Mesothelial cell of epicardium (in vitro differentiated cells): ENCODE measurements at places on chromosomes 7 and 10.
A peak's percentile ranks its signal among the peaks of the same experiment; 100 is the strongest.

DNA sequence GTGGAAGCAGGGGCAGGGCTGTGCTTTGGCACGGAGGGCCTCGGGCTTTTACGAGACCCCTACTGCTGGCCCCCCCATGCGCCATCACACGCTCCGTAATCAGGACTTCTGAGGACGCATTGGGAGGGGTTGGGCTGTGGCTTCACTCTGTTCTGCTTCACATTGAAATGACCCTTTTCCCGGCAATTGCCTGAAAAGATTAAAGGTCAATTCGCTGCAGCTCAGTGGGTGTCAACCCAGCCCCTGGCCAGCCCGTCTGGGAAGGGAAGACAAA, 41.7 kb upstream of the UBE3C start:
- DNase-seq, result no peak

- no peak for DNase-seq
Measured at GRCh38 chr7:11895337-11895736, 63.3 kb upstream of the THSD7A start.

DNA sequence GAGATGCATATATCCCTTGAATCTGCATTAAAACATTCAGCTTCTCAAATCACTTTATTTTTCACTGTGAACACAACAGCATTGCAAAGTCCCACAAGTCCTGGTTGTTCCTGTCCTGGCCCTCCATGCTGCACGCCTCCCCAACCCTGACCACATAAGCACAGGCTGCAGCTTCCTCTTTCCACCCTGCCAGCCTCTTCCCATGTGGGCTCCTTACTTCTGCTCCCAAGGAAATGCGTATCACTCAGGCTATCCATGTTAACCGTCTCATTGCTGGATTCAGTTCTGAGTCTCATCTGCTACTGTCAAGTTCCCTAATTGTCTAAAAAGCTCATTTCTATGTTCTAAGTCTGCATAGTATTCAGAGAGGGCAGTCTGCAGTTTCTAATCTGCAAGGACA, 89.7 kb upstream of the ZPBP start:
- no peak for DNase-seq

DNA sequence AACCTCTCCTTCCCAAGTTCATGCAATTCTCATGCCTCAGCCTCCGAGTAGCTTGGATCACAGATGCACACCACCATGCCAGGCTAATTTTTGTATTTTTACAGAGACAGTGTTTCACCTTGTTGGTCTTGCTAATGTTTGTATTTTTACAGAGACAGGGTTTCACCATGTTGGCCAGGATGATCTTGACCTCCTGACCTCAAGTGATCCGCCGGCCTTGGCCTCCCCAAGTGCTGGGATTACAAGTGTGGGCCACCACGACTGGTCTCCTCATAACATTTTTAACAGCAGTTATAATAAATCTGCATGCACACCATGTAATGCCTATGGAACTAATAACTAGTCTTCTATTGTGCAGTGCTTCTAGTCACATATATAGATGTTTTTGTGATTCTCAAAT, 123.8 kb upstream of the VKORC1L1 start:
- DNase-seq, result no peak

DNA sequence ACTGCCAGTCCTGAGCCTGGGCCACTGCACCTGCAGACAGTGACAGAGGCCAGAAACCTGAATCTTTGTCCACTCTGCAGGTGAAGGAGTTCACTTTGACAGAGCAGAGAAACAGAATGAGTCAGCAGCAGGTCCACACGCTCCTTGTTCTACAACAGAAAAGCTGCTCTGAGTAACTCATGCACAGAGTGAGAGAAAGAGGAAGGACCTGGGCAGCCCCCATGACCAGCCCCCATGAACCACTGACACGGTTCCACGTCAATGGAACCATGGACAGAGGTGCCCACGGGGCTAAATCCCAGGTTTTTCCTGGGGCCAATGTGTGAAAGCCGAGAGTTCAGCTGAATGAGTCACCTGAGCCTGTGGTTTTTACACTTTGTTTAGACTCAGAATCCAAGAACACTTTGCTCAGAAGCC, 40.8 kb upstream of the CTBP2 start:
- DNase-seq, result no peak

DNA sequence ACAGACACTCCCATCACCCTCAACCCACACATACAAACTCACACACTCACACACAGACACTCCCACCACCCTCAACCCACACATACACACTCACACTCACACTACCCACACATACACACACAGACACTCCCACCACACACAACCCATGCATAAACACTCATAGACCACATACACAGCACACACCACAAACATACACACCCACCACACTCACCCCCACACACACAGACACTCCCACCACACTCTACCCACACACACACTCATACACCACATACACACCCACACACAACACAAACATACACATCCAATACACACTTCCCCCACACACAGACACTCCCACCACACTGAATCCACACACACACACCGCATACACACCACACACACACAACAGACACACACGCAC, 521.2 kb downstream of the TCERG1L start:
- DNase-seq, result no peak

- no peak for DNase-seq
Measured at GRCh38 chr10:63608511-63608910, 87.3 kb downstream of the REEP3 start.

DNA sequence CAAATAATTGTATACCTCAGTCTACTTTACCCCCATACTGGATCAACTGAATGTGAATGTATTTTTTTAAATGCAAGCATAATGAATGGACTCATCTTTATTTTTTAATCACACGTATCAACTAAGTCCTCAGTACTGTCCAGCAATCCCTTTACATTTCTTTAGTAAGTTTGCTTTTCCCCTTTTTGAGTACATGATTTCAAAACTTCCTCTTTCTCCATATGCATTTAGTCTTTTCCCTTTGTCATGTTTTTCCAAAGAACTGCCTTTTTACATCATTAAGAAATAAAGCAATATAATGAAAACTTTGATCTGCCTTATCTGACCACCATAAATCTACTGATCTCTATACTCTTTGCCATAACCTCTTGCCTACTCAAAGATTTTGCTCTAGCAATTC, 182.5 kb upstream of the AKR1E2 start:
- DNase-seq, result no peak

DNA sequence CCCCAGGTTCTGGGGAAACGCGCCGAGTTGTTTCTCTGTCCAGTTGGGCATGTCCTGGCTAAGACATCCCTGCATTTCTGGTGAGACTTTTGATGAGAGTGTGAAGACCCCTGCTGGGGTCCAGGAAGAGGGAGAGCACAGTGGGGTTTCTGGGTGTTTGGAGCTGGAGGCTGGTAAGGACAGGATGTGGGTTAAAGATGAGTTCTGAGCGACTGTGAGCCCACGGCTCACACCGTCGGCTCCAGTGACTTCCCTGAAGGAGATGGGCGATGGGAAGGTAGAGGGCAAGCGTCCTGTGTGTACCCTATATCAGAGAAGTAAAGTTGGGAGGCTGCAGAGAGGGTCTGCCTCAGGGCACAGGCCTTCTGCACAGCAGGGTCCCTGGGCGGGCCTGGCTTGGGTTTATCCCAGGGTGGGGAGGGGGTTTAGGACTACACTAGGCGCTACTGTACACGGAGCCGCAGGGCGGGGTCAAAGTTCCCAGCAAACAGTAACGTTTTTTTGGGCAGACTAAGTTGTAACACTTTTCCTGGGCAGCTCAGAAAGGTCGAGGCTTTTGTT, 3.6 kb downstream of the EMX2 start:
- DNase-seq, result no peak

GRCh38 chr7:44066494-44067063, 1.2 kb upstream of the PGAM2 start:
- no peak for DNase-seq

DNA sequence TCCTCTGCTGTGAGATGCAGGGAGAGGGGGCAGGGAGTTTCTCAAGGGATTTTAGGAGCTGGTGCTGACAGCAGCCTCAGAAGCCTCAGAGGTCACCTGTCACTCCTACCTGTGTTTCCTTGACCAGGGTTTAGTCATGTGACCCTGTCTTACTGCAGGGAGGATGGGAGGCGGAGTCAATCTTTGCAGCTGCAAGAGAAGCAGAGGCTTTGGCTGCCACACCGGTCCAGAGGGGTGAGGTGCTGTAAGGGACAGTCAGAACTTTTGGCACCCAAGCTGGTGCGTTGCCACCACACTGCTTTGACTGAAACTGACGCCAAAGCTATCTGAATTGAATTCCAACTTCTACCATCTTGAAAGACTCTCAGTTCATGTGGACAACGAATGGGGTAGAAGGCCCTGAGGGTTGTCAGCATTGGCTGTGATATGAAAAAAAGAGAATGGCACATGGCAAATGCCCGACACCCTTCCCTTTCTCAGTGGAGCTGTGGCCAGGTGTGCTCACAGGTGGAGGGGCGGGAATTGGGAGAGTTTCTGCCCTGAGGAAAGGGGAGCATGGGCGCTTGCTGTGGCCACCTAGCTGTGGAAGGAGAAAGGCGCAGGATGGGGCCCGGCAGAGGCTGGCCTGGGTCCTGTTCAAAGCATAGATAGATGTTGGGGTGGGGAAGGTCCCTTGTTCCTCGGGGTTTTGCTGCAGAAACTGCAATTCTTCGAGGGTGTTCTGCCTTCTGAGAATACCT, 69.3 kb downstream of the ARHGAP22 start:
- no peak for DNase-seq

DNA sequence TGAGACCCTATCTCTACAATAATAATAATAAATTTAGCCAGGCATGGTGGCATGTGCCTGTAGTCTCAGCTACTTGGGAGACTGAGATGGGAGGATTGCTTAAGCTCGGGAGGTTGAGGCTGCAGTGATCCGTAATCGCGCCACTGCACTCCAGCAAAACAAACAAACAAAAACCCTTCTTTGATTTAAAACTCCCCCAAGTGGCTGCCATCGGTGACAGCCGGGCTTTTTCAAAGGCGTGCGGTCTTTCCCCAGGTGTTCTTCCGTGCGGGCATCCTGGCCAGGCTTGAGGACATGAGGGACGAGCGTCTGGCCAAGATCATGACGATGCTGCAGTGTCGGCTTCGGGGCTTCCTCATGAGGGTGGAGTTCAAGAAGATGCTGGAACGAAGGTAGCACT, 1.9 kb upstream of the MYH16 start:
- no peak for DNase-seq

DNA sequence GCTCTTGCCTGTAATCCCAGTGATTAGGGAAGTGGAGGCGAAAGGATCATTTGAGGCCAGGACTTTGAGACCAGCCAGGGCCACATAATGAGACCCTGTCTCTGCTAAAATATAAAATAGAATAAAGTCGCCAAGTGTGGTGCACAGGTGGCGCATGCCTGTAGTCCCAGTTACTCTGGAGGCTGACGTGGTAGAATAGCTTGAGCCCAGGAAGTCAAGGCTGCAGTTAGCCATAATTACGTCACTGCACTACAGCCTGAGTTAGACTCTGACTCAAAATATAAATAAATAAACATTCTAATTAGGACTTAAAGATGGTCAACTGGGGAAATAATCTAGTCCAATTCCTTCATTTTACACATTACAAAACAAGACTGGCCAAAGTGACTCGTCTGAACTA, 768 bp downstream of the CHCHD2 start:
- no peak for DNase-seq

GRCh38 chr7:157464971-157465886, 128.4 kb downstream of the DNAJB6 start:
- DNase-seq, result no peak

DNA sequence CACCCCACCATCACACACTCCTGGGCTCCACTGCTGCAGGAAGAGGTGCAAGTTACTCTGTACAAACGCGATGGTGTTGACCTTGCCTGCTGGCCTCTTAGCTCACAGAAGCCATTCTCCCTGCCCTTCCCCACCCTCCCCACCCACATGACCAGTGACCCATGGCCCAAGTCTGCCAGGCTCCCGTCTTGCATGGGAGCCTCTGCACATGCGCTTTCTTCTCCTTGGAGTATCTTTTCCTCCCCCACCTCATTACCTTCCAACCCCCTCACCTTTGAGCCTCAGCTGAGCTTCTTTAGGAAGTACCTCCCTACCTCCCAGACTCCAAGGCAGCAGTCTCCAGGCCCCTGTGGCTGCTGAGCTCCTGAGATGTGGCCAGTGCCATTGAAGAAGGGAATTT, 337.7 kb upstream of the ZNF32 start:
- no peak for DNase-seq

- peak; percentile 73 for DNase-seq
Measured at GRCh38 chr10:73495226-73495883, 469 bp downstream of the PPP3CB start.

DNA sequence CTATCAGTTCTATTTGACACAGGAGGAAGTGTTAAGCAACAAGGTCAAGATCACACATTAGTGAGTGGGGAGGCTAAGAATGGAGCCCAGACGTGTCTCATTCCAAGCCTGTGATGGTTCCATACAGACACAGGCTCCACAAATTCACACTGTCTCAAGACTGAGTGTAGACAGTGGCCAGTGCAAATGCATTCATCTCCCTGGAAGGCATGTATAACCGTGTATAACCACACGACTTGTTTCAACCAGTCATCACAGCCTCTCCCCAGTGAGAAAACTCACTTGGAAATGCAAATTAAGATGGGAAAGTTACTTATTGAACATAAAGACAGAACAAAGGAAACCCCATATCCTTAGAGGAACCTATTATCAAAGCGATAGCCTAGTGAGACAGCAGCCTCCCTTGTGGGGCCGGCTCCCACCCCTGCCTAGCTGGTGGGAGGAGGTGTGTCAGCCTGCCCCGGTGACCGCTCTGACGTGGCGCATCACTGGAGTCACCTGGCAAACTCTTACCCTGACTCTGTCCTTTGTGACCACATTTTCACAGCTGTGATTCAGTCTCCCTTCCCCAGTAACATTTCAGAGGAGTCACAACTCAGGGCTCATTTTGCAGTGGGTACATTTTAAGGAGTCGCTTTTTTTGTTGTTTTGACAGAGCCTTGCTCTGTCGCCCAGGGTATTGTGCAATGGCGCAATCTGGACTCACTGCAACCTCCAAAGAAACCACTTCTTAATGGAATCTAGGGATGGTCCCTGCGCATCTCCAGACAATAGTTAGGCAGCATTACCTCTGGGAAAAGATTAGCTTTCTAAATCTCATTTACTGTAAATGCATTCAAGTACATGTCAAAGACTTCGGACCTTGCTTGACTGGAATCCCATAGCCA, 126.6 kb upstream of the PARD3 start:
- DNase-seq, result no peak

DNA sequence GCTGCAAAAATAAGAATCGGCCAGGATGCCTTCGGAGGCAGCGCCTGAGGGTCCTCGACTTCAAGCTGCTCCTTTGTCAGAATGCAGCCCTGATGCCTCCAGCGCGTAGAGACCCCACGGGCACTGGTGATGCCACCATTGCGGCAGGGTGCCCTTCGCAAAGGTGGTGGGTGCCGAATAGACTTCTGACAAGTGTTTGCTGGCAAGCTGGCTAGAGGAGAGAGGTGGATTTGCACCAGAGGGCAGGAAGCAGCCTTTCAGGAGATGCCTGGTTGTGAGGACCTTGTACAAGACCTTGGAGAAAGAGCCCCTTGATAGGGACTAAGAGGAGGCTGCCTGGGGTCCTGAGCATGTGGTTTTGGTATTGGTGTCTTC, 103.2 kb upstream of the PPIF start:
- DNase-seq, result no peak
